Neural crest cell (in vitro differentiated cells): ENCODE measurements at places on chromosomes 13 and 19.

DNA sequence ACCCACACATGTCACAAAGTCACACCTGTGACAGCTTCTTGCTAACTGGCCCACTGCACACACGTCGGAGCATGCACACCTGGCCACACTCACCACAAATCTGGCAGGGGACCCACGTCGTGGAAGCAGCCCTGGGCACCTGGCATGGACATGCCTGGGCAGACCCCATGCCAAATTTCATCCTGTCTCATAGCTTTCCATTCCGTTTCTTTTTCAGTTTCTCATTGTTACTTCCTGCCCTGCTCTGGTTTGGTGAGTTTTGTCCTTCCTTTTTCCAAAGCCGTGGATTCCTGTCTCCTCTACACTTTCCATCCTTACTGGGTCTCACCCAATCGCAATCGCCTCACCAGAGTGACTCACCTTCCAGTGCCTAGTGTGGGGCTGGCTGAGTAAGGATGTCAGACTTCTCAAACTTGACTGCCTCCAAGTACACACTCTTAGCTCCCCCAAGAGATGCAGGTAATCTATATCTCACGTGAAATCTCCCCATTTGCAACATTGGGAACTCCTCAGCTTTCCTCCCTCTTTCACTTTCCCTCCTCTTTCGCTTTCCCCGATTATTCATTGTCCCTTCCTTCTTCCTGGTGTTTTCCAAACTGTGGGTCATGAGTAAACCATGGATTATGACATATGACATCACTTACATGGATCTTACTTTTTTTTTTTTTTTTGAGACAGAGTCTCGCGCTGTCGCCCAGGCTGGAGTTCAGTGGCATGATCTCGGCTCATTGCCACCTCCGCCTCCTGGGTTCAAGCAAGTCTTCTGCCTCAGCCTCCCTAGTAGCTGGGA is 1.6 kb upstream of the BBC3 start:
- DNase-seq, result no peak

- DNase-seq, result no peak
Observed at GRCh38 chr13:45847554-45848224, 3.9 kb downstream of the SIAH3 start.

DNA sequence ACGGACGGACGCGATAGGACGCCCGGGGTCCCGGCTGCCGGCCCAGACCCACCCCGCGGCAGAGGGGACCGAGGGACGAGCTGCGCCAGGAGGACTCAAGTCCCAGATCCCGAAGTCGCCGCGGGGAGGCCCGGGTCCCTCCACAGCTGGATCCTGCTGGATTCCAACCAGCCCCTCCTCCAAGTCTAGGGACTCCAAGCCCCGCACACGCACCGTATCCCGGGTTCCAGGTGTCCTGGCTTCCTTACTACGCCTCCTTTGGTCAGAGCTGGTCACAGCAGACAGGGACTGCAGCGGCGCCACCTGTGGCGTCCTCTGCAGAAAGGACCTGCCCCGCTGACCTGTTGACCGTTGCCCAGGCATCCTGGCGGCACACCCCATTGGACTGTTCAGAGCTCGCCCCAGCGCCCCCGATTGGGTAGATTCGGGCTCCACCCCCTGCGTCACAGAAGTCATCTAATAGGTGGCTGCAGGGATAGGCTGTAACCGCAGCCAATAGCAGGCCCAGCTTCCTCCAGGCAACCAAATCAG is 29.0 kb upstream of the ZNF709 start:
- DNase-seq, result no peak

GRCh38 chr13:23212671-23213070 is 31.9 kb downstream of the SGCG start:
- DNase-seq, result no peak

DNA sequence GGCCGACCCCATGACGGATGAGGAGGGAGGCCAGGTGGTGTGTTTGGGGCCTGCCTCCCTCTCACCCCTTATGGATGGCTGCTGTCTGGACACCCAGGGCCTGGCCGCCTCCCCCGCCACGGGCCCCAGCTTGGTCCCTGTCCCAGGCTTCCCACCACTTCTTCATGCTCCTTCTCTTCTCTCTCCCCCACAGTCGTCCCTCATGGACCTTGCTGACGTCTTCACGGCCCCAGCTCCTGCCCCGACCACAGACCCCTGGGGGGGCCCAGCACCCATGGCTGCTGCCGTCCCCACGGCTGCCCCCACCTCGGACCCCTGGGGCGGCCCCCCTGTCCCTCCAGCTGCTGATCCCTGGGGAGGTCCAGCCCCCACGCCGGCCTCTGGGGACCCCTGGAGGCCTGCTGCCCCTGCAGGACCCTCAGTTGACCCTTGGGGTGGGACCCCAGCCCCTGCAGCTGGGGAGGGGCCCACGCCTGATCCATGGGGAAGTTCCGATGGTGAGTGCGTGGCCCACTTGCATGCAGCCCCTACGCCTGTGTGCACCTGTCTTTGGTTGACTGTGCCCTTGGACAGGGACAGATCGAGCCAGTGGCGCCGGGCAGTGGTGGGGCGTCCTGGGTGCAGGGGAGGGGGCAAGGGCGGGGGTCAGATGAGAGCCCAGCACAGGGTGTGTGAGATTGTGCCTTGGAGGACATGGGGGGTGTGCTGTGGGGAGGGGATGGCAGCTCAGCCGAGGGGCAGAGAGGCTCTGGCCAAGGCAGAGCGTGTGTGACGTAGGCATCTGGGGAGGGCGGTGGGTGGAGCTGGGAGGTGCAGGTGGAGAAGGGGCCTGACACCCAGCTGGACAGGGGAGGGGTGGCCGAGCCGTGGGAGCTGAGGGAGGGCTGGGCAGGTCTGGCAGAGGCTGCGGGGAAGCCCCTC is 16.8 kb downstream of the EPN1 start:
- no peak for DNase-seq

GRCh38 chr19:46356149-46357055 is 9.5 kb downstream of the PPP5C start:
- no peak for DNase-seq

DNA sequence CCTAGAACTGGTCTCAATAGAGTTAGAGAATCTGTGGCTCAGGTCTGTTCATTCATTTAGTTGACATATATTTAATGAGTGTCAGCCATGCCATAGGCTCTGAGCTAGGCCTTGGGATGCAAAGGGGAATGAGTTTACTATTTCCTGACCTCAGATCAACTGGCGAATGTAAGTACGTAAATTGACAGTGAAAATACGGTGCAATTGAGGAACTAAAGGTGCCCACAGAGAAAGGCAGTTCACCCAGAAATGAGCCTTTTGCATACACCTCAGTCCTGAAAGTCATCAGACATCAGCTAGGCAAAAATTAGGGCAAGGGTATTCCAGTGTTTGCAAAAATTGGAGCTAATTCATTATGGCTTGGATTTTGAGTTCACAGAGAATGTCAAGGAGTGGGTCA is 20.6 kb upstream of the UPF3A start:
- DNase-seq, result no peak

- DNase-seq, result no peak
Observed at GRCh38 chr19:4868286-4868834, 893 bp upstream of the PLIN3 start.

DNA sequence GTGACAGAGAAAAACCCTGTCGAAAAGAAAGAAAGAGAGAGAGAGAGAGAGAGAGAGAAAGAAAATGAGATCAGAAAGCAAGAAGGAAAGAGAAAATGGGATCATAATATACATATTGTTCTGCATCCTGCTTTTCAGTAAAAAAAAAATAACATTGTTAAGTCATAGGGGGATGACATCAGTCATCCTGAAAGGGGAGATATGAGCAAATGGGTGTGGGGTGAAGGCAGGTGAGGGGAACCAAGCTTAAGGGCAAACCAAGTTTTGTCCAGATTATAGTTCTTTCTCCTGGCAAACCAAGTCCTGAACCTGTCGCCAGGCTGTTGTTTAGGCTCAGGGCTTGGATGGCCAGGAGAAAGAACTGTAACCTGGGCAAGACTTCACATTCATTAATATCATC is 92.6 kb upstream of the TMTC4 start:
- no peak for DNase-seq

DNA sequence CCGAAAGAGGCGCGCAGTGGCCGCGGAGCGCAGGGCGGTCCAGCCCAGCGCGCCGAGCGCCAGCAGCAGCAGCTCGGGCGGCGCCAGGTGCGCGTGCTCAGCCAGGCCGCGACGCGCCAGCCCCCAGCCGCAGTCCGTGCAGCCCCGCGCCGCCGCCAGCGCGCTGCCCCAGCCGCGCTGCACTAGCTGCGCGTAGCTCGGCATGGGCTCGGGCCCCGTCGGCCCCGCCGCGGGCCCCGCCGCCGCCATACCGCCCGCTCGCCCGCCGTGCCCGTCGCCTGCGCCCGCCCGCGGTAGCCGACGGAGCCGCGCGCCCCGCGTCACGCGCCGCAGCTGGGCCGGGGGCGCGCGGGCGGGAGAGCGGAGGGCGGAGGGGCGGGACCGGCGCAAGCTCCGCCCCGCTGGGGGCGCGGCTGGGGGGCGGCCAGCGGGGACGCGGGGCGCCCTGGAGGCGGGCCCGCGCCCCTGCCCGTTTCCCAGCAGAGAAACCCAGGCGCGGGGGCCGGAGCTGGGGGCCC is at the start of gene CERS1:
TSS of gene CERS1 (minus strand) at position 335 of the 518 bp plus-strand sequence. CDS start at position 249, 86 bp downstream.
- DNase-seq, result peak; percentile 36

DNA sequence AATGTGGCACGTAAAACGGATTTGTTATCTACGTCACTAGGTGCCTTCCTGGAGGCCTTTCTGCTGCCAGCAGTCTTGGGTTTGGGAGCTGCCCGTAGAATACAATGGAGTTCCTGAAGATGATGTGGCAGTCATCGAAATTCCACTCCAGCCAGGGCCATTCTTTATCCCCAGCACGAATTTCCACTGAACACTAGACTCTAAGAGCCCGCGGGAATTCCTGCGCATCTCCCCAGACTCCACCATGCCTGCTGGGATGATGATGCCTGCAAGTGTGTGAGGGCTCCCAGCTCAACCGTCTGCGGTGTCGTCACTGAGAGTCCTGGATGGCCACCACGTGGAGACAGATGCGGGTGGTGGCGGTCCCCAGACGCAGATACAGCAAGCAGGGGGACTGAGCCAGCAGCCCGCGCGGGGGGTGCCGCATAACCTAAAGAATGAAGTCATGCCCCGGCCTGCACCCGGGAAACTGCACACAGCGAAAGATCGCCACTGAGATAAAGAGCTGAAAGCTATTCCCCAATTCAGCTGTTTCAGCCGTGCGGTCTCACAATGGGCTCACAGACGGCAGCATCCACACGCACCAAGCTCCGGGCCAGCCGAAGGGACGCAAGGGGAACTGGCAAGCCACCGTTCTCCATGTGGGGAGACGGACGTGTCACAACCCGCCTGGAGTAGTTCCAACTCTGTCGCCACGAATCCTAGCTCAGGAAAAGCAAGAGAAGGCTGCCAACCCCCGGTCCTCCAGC is 41.1 kb downstream of the COL4A1 start:
- DNase-seq, result no peak

DNA sequence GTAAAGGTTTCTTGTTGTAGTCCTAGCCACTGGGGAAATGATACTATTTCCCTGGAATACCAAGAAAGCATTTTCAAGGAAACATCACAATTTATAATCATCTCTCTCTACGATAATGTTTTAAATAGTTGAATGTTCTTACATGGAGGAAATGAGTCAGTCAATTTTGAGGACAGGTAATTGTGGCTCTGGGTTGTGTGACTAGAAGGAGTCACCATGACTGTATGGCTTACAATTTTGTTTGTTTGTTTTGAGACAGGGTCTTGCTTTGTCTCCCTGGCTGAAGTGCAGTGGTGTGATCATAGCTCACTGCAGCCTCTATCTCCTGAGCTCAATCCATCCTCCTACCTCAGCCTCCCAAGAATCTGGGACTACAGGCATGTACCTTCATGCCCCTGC is 47.4 kb downstream of the COG3 start:
- DNase-seq, result no peak

GRCh38 chr19:918481-919198 is 1.5 kb downstream of the KISS1R start:
- DNase-seq, result no peak

DNA sequence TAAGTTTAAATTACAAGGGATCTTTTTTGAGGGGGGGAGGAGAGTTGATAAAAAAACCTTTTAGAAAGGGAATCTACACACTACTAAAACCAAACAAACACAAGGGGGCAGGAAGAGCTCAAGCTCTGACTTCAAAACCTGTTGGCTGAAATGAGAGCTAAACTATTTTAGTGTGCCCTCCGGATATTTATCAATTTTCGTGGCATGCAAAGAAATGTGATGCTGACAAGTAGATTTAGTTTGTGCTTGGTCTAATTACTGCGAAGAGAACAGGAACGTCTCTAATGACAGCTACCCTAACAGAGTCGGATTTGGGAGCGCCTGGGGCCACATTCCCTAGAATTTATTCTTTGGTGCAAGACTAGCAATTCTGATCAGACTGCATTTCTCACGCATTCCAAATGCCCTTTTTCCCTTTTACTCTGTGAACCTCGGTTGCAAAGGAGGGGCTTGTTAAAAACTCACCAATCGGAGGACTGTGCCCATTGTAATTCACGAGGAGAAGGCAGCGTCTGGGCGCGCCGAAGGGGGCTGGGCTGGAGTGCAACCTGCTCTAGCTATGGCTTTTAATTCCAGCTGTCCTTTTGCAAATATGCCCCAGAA is 802 bp upstream of the FREM2 start:
- no peak for DNase-seq

DNA sequence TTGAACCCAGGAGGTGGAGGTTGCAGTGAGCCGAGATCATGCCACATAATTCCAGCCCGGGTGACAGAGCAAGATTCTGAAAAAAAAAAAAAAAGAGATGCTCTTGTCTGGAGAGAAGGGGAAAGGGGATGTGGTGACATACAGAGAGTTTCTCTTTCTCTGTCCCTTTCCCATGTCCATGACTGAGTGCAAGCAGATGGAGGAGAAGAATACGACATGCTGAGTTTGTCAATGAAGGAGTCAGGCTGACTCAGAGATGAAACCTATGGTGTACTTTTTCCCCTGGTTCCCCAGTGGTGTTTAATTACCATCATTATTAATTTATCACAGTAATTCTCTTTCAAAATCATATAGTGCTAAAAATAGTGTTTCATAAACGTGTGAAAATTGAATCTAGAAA is 448.8 kb downstream of the FOXO1 start:
- DNase-seq, result no peak
